ENCODE measurements at places on chromosomes 12 and 14.

DNA sequence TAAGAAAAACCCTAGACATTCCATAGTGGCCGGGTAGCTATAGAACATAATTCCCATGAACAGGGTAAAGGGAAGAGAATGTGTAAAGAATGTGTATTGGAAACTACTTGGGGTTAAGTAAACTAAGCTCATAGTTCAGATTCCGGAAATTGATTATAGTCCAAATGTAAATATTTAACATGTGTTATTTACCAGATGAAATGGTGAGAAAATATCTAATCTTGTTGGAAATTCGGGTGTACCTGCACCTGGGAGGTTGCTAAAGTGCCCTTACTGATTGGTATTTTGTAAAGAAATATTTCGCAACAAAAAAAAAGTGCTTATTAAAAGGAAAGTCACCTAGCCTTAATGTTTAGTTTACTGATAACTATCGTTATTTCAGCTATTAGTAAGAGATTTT is 14.4 kb downstream of the RASSF9 start:
- no peak for DNase-seq

DNA sequence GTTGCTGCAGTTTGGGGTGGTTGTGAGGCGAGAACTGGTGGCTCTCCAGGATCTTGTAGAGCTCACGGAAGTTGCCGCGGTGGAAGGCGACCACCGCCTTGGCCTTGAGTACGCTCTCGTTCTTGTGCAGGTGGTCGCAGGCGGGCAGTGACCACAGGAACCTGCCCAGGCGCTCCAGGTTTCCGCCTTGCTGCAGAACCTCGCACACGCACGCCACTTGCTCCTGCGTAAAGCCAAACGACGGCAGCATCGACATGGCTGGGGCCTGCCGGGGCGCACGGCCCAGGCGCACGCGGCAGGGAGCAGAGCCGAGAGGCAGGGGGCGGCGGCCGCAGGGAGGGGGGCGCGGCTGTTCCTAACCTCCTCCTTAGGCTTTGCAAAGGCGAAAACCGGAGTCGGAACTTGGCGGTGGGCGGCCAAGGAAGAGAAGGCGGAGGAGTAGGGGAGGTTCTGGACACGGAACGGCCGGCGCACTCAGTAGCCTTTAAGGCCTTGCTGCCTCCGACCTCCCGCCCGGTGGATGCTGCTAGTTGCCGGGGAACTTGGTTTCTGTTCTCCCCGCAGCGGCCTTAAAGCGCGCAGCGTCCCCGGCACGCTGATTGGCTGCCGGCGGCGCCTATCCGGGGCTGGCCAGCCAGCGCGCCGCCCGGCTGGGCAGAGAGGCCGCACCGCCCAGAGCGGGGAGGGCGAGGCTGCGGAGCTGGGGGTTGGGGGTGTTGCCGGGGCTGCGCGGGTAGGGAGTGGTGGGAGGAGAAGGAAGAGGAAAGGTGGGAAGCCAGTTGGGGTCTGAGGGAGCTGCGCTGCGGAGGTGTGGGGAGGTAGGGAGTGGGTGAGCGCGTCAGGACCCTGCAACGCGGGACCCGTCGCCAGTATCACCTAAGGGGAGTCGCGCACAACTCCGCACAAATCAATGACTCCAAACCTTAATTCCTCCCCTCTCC is at the start of gene SIX1:
Gene SIX1 (minus strand): TSS at position 544 of the 941 bp plus-strand sequence. CDS start 288 bp downstream, at position 256.
- DNase-seq = no peak

DNA sequence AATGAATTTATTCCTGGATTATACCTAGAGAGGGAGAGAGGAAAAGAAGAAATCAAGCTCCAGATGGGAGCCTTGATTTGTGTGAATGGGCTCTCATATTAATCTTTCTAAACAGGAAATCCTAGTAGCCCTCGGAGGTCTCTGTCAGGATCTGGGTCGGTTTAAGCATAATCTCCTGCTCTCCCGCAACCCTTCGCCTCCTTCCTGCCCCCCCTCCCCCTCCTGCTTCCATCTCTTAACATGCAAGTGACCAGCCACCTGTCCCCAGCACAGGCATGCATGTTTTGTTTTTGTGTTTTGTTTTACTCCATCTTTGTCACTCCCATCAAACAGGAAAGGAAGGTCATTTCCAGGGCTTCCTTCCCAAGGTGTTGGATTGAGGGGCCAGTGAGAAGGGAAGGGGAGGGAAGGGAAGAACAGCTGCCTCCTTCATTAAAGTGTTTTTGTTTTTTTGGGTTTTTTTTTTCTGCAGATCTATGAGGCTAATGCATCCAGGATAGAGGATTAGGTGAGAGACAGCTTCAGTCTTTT is 4.8 kb upstream of the KCNA5 start:
- DNase-seq = no peak

- DNase-seq = no peak
These were observed 12.2 kb upstream of the CATSPERB start for GRCh38 chr14:91744068-91744480.

DNA sequence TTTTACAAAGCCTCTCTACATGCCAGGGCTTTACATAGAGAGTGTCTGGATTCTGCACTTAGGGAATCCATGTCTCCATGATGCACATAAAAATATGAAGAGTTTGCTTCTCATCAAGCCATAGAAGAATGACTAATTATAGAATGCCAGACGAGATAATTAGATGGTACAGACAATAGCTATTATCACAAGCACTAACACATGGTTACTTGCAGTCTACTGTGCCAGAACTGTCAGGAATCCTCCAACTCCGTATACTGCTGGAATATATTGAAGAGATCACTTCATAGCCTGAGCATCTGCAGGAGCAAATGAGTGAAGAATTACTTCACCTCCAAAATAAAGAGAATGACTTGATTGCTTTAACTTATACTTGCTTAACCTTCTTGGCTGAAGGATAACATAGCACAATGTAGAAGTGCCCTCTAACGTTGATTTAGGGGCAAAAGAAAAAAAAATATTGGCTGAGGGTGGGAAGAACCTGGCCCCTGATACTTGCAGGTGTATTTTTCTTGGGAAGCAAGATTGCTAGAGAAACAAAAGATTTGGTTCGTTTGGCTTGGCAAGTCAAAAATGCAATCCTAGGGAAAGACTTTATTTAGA is 272.8 kb upstream of the FAR2 start:
- no peak for DNase-seq

DNA sequence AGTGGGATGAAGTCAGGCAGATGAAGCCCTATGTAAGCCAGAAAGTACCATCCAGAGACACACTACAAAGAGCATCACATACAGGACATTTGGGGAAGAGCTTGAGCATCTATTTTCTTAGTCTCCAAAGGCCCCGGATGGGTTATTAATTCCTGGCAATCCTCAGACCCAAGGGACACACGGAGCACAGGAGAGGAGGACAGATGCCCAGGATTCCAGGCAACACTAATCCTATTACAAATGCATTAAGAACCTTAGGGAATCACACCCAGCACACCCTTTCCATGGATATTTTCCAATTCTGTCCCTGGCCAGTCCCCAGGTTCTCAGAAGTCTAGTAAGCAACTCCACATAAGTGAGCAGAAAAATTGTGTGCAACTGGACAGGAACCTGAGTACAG is 65.9 kb downstream of the CMKLR1 start:
- no peak for DNase-seq

GRCh38 chr14:27886256-27886655 is 880.3 kb upstream of the FOXG1 start:
- DNase-seq = no peak

DNA sequence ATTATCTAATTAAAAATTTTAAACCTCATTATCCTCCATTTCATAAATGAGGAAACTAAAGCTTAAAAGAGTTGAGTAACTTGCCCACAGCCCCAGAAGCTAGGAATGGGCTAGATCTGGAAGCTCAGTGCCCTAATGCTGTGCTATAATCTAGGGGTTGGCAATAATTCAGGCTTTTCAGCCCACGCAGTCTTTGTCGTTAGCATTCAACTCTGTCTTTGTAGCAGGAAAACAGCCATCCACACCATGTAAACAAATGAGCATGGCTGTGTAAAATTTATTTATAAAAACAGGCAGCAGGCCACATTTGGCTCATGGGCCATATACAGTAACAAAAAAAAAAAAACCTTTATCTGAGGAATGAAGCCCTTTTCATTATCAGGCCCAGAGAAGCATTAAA is 92.4 kb upstream of the OVCH1 start:
- DNase-seq = no peak

GRCh38 chr12:130169924-130170323 is 7.7 kb downstream of the FZD10 start:
- DNase-seq = no peak

DNA sequence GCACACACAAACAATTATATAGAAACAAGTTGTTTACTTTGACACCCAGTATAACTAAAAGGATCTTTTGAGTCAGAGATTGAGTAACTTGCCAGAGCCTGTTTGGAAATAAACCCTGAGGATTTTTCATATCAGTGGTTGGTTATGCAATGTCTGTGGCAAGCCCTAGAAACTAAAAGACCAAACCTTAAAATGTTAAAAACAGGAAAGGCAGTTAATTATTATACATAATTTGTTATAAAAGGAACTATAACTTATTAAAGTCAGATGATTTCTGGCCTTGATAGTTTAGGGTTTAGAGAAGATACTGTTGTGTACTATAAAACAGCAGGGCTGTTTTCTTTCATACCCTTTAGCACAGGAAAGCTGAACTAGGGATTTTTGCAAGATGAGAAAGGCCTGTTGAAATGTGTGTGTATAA is 44.1 kb downstream of the PSEN1 start:
- no peak for DNase-seq

- DNase-seq = no peak
These were observed 113.0 kb upstream of the NTF3 start for GRCh38 chr12:5318874-5319273.

- no peak for DNase-seq
These were observed 109.0 kb downstream of the CHST11 start for GRCh38 chr12:104565606-104566243.

- DNase-seq = peak; percentile 40
These were observed 12.2 kb upstream of the FOXG1 start for GRCh38 chr14:28754209-28754985.

DNA sequence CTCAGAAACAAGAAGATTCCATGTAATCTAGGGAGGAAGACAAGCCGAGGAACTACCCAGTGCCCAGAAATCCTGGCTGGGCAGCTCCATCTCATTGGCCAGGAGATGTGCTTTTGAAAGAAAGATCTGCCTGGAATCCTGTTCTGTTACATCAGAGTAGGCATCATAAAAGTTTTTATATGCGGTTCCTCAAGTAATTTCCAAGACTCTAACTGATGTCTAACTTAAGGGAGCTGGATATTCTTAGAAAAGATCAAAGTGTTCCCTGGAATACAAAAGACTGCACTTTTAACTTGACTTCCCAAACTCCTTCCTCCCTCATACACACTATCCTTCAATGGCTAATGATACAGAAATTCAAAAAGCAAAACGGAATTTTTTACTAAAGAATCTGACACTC is 16.3 kb downstream of the RHOJ start:
- no peak for DNase-seq

DNA sequence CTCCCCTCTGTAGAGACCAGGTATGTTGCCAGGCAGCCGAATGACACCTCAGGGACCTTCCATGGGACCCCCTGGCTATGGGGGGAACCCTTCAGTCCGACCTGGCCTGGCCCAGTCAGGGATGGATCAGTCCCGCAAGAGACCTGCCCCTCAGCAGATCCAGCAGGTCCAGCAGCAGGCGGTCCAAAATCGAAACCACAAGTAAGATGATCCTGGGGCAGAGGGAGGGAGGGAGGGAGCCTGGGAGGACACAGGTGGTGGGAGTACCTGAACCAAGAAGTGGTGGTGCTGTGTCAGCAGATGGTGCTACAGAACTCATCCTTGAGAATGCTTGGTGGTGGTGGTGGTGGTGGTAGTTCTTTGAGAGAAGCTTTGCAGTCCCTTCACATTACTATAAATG is 1.0 kb downstream of the SMARCD1 start:
- no peak for DNase-seq

- no peak for DNase-seq
These were observed 9.1 kb downstream of the C12orf76 start for GRCh38 chr12:110039085-110039807.

DNA sequence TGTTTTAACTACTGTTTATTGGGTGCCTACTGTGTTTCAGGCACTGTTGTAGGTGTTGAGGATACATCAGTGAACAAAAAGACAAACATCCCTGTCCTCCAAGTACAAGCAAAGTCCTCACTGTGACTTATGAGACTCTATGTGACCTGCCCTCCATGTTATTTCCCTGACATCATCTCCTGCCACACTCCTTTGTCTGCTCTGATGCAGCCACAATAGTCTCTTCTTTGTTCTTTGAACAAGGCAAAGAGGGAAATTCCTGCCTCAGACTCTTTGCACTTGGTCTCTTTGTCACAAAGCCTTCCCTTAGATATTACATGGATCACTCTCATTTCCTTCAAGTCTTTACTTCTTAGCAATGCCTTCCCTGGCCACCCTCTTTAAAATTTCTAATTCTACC is 240.1 kb upstream of the SRRM4 start:
- no peak for DNase-seq

DNA sequence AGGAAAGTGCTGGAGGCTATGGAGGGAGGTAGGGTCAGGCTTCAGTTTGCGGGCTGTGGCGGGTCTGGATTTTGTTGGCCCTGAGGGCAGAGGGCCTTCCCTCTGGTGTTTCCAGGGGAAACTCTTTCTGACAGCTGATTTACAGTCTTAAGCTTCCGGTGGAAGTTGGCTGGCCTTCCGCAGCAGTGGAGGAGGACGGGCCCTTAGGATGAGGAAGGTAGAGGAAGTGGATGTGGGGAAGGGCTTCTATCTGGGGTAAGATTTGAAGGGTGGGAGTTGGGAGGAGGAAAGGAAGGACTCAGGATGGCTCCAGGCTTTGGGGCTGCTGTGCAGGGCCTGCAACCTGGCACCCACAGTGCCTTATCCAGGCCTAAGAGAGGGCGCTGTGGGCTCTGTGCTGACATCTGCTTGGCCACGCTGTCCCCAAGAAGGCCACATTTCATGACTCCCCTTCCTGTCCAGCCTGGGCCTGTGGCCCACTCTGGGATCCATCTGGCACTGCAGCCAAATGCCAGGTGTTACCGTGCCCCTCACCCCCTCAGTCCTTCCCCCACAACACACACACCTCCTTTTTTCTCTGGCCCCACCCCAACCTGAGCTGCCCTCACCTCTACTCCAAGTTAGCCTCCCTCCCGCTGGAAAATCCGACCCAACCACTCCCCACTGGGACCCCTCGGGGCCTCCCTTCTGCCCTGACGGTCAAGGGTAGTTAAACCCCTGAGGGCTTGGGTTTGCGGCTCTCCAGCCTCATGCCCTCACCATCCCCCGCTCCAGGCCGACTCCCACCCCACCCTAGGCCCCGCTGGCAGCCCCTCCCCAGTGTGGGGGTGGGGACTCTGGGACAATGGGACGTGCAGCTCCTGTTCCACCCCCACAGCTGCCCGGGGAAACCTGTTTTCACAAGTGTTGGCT is 7.7 kb upstream of the PPP1R13B start:
- no peak for DNase-seq

- no peak for DNase-seq
These were observed 2.5 kb upstream of the HOXC6 start for GRCh38 chr12:54025499-54026405.
